ENCODE measurements at places on chromosomes 16 and 17.

- DNase-seq, result no peak
Observed at GRCh38 chr16:20707461-20707860, 10.0 kb upstream of the ACSM1 start.

GRCh38 chr17:16940116-16940881 is 31.6 kb downstream of the TNFRSF13B start:
- DNase-seq, result no peak

DNA sequence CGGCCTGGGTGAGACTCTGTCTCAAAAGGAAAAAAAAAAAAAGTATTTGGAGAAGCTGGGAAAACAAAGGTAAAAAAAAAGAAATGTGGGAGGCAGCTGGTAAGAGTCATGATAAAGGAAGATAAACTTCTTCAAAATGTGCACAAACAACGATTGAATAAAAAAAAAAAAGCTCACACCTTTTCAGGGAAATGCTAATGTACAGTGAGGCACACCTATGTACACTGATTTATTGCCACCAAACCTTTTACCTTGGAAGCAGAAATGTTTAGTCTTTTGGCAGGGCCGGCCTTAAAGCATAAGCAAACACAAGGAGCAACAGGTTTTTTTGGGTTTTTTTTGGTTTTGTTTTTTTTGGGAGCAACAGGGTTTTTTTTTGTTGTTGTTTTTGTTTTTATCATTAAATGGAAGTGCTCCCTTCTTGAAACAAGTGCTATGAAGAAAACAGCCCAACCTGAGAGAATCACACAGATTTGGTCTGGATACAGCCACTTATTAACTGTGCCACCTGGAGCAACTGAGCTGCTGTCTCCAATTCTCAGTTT is 29.8 kb upstream of the KCNJ2 start:
- no peak for DNase-seq

DNA sequence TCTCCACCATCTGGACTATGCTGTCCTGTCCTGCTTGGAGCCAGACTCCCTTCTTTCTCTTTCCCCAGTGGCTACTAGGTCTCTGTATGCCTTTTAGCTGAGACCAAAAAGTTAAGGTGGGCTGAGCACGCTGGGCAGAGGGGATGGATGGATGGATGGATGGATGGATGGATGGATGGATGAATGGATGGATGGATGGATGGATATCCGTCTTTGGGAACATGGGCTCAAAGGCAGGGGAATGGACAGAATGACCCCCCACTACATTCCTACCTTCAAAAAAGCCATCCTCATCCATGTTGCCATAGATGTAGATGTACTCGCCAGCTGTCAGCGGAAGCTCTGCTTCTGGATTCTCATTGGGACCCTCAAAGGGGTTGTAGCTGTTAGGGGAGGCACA is 12.8 kb downstream of the TSPOAP1 start:
- no peak for DNase-seq

DNA sequence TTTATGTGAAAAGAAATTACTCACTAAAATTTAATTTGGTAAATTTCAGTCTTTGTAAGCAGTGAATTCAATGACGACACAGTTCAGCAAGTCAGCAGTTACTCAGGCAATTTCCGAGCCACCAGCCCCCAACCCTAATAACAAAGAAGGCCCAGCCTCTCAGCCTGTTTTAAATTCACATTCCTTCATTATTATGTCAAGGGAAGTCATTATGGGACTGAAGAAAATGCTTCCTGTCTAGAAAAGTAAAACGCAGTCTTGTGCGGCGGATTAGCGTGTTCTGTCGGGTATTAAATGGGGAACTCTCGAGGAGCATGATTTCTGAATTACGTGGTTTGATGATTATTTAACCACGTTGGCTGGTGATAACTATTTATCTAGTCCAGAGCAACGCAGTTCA is 177.6 kb downstream of the AIPL1 start:
- peak; percentile 67 for DNase-seq

- peak; percentile 90 for DNase-seq
Observed at GRCh38 chr17:44066204-44066930, at the start of gene LSM12. Gene LSM12, minus strand, starts transcription at chr17:44066671. Its CDS starts 84 bp downstream, at chr17:44066587.

DNA sequence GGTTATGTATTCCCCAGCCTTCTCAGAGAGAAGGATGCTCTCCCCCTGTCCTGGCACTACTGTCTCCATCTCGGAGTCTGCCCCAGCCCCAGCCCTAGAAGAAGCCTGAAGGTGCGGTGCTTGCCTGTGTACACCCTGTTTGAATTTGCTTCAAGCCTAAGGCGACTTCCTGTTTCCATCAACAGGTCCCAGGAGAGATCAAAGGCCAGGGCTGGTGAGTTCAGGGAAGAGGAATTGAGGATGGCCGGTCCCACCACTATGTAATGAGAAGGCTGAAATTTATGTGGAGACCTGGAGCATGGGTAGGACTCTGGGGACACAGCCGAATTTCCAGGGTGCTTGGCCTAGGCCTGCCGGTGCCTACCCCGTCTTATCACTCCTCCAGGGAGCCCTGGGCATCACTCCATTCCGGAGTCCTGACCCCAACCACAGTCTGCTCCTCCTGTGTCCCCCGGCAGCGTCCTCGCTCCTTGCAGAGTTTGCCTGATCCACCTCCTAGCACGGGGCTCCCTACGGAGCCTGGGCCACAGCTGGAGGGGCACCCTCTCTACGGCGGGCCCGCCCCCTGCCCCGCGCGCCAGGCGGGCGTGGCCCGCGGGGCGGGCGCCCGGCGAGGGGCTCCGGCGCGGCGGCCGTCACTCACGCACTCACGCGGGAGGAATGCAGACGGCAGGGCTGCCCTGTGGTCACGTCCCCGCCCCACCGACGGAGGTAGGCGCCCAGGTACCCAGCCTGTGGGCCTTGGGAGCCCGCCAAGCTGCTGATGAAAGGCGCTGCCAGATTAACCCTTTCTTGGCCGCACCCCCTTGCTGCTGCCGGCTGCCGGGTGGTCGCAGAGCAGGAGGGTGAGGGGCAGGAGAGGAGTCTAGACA is 53.8 kb upstream of the TAC4 start:
- no peak for DNase-seq

DNA sequence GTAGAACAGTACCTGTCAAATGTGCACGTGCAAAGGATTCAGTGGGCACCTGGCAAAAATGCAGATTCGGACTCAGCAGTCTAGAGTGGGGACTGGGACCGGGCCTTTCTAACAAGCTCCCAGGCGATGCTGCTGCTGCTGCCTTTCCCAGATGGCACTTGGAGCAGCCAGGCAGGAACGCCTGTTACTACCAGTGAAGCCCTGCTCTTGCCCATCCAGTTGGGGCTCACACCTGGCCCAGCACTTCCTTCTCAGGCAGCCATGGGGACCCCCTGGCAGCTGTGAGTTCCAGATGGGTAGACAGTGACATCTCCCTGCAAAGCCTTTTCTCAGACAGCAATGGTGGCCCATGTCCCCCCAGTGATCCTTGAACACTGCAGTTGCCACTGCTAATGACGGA is 30.4 kb downstream of the KDM8 start:
- DNase-seq, result no peak

- no peak for DNase-seq
Observed at GRCh38 chr16:12557786-12558185, 245.9 kb downstream of the CPPED1 start.

GRCh38 chr16:47316442-47317015 is 144.3 kb downstream of the ITFG1 start:
- no peak for DNase-seq

GRCh38 chr17:14833201-14833785 is 431.8 kb downstream of the PMP22 start:
- DNase-seq, result peak; percentile 90

- no peak for DNase-seq
Observed at GRCh38 chr17:34113089-34113488, 142.0 kb upstream of the CCL2 start.

- no peak for DNase-seq
Observed at GRCh38 chr17:51029142-51029541, 91.5 kb downstream of the SPAG9 start.

DNA sequence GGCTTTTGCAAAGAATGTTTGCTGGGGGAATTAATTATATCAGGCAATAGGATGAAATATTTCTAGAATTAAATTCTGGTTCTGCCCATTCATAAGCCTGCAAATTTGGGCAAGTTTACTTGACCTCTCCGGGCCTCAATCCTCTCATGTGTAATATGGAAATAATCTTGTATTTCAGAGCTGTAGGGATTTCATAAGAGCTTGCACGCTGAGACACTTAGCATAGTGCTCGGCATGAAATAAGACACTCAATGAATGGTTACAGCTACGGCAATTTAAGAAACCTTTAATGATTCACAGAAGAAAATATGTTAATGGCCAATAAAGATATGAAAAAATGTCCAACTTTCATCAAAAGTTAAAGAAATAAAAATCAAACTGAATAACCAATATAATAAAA is 40.6 kb upstream of the PITPNM3 start:
- no peak for DNase-seq

DNA sequence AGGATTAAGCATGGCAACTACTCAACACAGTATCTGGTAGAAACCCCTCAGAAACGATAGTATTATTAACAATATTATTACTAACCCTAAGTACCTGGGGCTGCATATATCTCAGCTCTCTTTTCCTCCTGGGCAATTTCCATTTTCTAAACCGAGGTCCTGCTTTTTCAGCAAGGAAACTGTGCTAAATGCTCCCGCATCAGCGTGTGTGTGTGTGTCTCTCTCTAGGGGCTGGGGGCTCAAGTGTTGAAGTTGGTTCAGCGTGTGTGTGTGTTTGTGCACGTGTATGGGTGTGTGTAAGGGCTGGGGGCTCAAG is 169.3 kb upstream of the MAF start:
- DNase-seq, result no peak

GRCh38 chr17:58822148-58823050 is 66.7 kb downstream of the PPM1E start:
- DNase-seq, result no peak

GRCh38 chr17:58362368-58363014 is 10.5 kb upstream of the SUPT4H1 start:
- DNase-seq, result no peak

DNA sequence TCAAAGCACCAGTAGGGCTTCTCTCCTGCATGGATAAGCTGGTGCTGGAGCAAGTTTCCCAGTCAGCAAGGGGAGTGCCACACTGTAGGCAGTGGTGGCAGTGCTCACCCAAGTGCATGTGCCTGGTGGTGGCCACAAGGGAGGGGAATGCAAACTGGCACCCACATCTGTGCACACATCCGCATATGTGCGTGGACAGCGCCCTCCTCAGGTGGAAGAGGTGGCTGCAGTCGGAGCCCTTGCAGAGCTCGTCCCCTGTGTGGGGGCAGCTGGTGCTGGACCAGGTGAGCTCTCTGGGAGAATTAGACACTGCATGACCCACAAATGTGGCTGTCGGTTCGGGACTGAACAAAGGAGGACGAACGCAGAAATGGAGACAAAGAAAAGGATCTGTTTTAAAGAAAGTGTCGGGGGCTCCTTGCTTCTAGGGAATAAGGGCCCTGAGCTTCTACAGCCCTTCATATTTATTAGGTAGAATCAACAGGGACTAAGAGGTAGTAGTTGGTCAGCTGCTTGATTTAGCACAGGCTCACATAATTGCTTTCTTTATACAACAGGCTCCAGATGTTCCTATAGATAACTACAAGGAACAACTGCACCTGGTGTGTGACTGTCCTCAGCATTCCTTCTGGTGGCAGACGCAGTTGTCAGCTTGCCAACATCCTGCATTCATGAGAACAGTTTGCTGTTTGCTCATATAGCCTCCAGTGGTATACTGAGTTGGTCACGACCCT is 5.3 kb upstream of the ZNF689 start:
- no peak for DNase-seq

GRCh38 chr17:40320756-40321523 is 12.0 kb downstream of the RARA start:
- DNase-seq, result peak; percentile 78

DNA sequence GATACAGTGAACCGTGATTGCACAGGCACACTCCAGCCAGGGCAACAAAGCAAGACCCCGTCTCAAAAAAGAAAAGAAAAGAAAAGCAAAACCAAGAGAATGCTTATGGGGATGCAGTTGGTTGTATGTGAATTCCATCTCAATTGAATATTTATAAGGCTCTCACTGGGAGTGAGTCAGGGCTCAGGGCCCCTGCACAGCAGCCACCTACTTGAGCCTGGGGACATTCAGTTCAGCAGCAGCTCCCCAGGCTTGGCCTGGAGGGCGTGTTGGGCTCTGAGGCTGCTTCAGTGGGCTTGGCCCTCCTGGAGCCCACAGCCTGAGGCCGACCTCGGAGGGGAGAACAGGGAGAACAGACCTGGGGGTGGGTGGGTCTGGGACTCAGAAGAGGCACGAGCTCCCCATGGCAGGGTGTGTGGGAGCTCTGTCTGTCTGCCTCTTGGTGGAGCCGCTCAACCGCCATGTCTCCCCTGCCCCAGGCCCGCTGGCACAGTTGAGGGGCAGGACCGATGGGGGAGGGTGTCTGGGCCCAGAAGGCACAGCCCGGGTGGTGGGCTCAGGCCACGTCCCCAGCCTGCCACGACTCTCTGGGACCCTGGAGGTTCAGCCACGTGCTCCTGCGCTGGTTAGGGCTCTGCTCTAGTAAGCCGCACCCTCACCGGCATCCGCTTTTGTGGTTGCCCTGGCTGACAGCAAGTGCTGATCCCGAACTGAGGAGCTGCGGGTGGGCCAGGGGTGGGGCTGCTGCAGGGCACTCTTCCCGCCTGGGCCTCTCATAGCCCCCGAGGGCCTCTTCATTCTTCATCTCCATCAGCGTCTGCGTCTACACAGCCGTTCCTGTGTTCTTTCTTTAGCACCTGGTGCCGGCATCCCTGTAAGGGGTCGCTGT is 24.8 kb downstream of the ZFPM1 start:
- DNase-seq, result no peak

DNA sequence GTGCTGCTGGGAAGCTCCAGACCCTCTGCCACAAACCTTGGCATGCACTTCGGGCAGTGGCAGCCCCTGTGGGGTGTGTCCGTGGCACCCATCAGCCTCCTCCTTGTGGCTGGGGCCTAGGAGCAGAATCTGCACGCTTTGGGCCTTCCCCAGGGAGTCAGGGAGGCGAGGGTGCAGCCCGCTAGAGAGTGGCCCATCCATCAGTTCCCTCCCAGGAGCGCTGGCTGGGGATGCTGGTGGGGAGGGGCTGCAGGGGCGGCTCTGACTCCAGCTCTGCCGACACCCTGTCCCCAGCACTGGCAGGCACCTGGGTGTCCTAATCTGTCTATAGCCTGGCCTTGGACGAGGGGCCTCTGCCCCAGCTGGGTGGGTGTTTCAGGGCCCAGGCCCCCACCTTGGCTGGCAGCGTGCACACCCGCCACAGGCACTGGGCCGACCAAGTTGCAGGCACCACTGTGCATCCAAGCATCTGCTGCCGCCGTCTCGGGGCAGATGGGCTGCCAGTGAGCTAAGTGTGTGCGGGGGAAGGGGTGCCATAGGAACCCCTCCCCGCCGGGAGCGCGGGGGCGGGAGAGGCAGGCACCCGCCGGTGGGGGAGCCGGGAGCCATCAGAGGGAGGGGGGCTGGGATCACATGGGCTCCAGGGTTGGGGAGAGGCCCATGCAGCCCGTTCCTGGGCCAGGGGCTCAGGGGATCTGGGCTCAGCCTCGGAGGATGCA is 30.2 kb downstream of the ENDOV start:
- DNase-seq, result no peak

DNA sequence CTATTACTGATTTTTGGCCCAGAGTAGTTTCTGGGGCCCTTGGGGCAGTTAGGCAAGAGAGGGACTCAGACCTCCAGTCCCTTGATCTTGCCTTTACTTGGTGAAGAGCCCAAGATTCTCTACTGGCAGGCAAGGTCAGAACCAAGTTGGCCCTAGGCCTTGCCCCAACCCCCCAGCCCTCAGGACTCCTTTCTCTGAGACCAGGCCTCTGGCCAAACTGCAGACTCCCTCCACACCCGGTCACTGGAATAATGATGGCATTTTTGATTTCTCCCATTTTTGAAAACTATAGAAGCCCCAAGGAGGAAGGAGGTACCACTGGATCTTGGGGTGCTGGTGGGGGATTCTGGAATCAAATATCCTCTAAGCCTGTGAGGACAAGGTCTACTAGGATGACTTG is 18.0 kb upstream of the HOXB9 start:
- no peak for DNase-seq
